ENCODE measurements at places on chromosomes 2 and 18. TPM values are rescaled to one million over a fixed set of nuclear protein-coding genes. Genes with fewer than 3 reads are reported as not detected.

MYO3B gene
- under 0.01 TPM for total RNA-seq

REG3A gene
- total RNA-seq, result not detected

G6PC2 gene
- total RNA-seq, result not detected

ASAP2 gene
- total RNA-seq, result 30.5 TPM

KDSR gene
- 17.2 TPM for total RNA-seq

FRZB gene
- total RNA-seq, result 0.43 TPM

DNAJC5G gene
- total RNA-seq, result 0.60 TPM

BCL11A gene
- total RNA-seq, result 1.4 TPM

AGXT gene
- not detected for total RNA-seq

NFU1 gene
- total RNA-seq, result 40.9 TPM

KATNAL2 gene
- 0.86 TPM for total RNA-seq

GAL3ST2 gene
- total RNA-seq, result not detected

GATA6 gene
- 0.17 TPM for total RNA-seq

PLGLB1 gene
- 1.7 TPM for total RNA-seq

LIPG gene
- 0.26 TPM for total RNA-seq

PPP1R1C gene
- total RNA-seq, result 0.33 TPM

FOXD4L1 gene
- total RNA-seq, result not detected

GAREM1 gene
- 0.17 TPM for total RNA-seq

Measured in dermis lymphatic vessel endothelial cell (primary cell).